Hematopoietic multipotent progenitor cell treated with erythropoietin and hydrocortisone succinate and interleukin-3 and kit ligand, for 6 days (in vitro differentiated cells): ENCODE measurements at places on chromosomes 7 and 10.
A peak's percentile ranks its signal among the peaks of the same experiment; 100 is the strongest.

GRCh38 chr7:28782362-28782761 lies 175.8 kb downstream of the TRIL start:
- DNase-seq = no peak

DNA sequence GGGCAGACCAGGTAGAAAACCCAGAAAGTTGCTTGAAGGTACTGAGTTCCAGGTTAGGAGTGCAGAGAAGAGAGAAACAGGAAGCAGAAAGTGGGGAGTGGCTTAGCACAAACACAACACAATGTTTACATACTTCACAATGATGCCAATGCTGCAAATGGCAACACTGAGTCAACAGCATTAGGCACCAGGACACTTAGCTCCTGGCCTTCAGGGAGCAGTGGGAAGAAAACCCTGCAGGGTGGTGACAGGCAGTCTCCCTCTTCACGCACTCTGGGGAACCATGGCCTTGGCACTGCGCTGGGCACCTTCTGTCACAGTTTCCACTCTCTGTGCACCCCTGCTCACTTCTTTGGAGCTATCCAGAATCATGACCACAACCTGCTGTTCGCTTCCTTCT lies 7.3 kb downstream of the ICA1 start:
- DNase-seq = no peak

GRCh38 chr10:131198843-131199242 lies 112.7 kb downstream of the TCERG1L start:
- DNase-seq = no peak

DNA sequence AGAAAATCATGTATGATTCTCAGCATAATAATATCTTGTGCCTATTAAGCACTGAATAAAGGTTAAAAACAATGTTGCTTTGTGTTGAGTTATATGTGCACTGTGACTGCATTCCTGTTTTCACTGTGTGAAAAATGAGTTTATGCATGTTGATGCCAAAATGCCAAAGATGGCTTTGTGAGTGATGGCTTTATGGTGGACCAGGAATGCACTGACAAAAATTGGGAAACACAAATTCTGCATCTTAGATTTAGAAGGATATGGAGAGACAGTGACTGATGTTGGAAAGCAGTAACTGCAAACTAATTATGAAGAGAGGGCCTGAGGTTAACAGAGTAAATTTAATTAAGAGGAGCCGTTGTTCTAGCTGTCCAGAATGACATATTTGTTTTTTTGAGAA lies 440.4 kb downstream of the KIF20B start:
- DNase-seq = no peak

GRCh38 chr10:60032723-60033122 lies 126.4 kb upstream of the CCDC6 start:
- DNase-seq = peak; percentile 91

DNA sequence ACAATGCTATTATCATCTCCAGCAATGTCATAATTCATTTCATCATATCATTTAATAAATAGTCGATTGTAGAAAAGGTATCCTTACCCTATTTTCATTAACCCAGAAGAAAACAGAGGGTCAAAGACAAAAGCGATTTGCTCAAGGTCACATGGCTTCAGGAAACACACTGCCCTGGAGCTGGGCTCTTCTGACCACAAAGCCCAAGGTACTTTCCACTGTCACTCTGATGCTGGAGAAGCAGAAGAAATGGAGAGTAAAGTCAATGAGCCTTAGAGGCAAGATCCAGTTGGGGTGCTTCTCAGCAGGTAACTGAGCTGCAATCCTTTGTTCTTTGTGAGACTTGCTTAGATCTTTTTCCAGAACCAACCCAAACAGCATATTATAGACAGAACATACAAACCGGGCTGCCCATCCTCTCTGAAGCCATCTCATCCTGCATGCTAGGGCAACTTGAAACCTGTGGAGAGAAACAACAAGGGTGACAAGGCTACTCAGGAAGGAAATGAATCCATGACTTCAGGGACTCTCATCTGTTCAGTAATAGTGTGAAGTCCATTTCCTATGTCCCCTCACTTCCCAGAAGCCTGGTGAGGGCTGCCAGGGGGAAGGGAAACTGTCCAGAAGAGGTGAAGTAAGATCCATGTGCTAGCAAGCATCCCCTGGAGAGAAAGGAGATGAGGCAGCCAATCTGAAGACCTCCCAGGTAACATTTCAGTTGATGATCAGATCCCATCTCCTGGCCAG lies 148.6 kb upstream of the SVIL start:
- DNase-seq = no peak

- DNase-seq = peak; percentile 52
Measured at GRCh38 chr10:91090761-91091529, 129.5 kb upstream of the PCGF5 start.

DNA sequence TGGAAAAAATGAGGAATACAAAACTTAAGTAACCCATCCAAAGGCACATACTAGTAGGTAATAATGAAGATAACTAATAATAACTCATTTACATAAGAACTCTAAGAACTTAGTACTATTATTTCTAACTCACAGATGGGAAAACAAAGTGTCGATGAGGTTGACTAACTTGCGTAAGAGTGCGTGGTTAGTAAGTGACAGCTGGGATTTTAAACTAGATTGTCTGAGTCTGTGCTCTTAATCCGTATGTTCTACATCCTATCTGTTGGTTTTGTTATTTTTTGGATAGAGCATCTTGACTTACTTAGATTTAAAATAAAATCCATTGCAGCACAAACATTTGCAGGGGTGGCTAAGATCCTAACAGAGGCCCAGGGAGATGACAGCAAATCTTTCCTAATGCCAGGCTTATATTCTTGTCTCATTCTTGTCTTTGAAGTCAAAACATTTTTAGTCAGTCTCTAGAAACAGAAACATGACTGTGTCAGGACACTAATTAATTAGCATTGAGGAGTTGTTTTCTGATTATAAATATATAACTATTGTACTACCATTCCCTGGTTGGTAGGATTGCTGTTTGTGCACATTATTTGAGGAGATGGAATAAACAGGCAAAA lies 11.7 kb downstream of the RPA3 start:
- no peak for DNase-seq

DNA sequence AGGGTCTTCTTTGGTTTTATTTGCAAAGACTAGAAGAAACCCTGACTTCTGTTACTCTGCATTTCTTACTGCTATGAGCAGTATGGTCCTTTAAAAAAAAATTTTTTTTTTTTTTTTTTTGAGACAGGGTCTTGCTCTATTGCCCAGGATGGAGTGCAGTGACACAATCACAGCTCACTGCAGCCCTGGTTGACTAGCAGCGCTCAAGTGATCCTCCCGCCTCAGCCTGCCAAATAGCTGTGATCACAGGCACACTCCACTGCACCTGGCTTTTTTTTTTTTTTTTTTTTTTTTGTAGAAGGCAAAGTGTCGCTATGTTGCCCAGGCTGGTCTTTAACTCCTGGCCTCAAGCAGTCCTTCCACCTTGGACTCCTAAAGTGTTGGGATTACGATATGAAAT lies 17.4 kb downstream of the CNNM2 start:
- no peak for DNase-seq

DNA sequence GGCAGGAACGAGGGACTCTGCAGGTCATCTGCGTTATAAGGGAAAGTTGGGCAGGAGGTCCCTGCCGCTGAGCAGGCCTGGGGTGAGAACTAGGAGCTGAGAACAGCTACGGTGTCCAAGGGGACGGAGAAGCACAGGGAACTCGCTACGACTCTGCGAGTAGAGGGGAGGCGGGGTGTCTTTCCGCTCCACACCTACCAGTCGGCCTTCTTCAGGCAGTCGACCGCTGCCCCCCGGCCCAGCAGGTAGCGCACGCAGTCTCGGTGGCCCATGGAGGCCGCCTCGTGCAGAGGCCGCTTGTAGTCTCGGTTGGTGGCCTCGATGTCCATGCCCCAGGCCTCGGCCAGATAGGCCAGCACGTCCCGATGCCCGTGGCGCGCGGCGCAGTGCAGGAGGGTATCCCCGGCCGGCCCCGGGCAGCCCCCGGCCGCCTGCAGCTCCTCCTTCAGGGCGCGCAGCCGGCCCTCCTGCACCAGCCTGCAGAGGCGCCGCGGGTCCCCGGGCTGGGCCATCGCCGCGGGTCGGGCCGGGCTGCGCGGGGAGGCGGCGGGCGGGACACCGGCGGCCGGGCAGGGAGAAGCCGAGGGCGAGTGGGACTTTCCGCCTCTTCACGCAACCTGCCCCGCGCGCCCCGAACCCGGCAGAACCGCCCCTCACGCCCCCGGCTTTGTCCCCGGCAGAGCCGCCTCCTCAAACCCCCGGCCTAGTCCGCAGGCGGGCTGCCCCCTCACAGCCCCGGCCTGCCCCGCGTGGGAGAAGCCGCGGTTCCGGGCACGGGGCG lies 660 bp downstream of the ANKRD16 start:
- peak; percentile 54 for DNase-seq

DNA sequence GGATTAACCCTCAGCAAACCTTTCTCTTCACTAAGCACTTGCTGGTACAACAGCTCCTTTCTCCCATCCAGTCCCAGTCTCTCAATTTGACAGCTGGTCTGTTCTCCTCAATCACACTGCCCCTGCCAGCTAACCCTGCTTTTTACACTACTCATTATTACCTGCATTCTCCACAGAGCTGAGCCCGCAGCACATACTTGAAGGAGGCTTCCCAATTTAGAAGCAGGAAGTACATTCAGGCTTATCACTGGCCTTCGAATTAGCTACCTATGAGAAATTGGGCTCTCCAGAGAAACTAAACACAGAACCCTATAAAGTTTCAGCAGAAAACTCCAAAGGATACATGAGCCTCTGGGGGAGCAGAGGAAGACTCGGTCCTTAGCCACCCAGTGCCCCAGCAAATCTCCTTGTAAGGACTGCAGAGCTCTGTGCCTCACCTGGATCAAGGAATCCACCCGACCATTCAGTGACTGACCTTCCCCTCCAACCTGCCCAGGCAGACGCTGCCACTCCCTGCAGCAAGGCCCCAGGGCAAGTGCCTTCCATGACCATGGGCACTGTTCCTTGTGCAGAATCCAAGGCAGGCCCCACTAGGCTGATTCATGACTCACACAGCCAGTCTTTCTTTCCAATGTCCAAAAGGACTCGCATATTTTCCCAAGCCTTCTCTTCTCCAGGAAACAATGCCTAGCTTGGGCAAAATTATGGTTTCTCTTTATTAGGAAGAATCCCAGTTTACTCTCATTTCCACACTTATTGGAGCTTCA lies 68.0 kb downstream of the VOPP1 start:
- DNase-seq = no peak

DNA sequence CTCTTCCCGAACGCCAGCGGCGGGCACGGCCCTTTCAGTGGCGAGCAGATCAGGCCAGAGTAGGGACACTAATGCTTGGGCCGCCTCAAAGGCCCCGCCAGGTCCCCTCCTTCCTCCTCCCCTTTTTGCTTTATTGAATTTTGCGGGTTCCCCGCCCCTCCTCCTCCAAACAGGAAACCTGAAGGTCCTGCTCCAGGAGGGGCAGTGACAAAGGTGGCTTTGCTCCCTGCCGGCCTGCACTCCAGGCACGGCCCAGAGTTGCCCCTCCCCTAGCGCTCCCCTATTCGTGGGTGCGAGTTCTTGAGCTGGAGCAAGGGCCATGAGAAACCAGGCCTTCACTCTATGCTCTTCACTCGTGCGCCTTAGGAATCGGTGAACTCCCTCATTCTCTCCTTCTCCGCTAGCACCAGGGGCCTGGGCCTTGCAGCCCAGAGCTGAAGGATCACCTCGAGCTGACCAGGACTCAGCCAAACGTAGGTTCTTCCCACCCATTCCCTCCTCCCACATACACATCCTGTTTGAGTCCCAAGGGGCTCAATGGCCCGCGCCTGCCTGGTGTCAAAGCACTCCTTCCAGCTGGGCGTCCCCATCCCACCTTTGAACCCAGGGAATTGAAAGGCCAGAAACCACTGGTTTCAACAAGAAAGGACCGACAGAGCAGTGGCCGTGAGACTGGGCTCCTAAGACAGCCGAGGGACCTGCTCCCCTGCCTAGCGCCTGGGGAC lies 619 bp upstream of the HOXA6 start:
- DNase-seq = no peak

DNA sequence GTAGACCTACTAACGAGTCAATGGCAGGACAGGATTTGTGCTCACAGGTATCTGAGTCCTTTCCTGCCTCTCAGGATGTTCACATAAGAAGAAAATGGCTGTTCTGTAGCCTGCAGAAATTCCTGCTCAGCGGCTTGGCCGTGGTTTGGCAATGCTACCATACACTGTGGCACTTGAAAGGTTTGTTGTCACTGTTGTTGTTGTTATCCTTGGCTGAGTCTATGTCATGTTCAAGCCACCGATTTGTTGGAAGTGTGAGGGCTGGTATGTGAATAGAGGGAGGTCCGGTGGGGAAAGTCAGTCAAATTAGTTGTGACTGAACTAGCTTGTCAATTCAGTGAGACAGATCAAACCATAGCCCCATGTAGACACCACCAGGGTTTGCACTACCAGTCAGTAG lies 199.9 kb downstream of the TRIL start:
- DNase-seq = no peak

- DNase-seq = no peak
Measured at GRCh38 chr7:121394709-121395140, 1.4 kb downstream of the FAM3C start.

GRCh38 chr7:2688409-2689342 lies 674 bp downstream of the AMZ1 start:
- no peak for DNase-seq

GRCh38 chr7:86295526-86295925 lies 348.2 kb upstream of the GRM3 start:
- no peak for DNase-seq

GRCh38 chr7:107659666-107660065 lies 962 bp upstream of the SLC26A4 start:
- no peak for DNase-seq

DNA sequence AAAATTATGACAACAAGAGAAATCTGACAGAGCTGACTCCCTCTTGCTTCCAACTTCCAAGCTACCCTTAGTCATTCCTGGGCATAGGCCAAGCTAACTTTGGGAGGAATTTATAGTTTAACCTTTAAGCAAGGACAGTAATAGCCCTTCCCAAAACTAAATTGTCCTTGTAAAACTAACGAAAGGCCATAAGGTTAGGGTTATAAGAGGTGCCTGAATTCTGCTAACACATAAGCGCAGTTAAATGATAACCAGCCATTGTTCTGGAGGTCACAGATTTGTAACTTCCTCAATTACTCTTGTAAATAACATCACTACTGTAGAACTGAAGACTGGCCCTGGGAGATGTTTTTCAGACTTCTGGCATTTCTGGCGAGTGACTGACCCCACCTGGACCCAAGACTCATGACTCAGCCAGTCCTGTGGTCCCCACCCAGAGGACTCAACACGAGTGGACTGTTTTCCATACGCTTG lies 481.2 kb downstream of the KCNMA1 start:
- no peak for DNase-seq

DNA sequence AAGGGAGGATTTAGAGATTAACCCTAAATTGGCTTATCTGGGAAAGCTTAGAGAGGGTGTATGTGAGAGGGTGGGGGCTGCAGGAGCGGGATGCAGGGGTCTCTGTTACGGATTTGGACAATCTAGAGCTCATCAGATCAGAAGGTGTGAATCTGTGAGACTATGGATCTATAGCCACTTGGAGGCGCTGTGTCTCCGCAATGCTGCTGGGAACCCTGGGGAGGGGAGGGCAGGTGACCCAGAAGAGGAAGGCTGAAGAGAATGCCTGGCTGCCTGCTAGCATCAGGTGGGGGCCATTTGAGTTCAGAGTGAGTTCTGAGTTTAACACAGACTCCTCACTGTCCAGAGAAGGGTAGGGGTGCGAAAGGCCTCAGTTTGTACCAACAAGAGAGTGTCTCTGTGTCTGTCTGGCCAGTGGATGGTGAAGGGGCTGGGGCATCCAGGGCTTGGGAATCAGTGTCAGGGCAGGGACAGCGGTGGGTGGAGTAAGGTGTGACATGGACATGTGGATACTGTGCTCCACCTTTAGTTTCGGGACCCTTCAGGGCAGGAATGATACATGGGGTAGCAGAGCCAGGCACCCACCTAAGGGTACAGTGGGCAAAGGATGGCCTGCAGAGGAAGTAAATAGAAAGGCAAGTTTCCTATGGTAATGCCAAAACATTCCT lies 187.3 kb upstream of the PRSS58 start:
- DNase-seq = peak; percentile 74

GRCh38 chr7:116403265-116403664 lies 96.3 kb upstream of the CAV2 start:
- no peak for DNase-seq
